ENCODE measurements at places on chromosomes 7 and 10.

DNA sequence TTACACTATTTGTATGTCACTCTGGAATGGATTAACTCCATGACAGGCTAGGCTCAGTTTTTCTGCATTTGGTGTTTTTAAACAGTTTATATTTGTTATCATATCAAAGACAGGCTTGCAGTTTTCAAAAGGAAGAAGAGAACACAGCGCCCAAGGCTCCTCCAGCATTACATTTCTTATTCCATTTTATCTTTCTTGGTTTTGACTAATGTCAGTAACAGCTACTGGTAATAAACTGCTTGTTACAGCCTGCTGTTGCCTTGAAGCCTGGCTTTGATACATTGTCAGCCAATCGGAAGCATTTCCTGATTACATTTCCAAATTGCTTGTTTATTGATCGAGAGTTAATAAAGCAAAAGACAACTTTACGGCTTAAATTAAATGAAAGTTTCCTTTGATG, 166.0 kb upstream of the MDFIC start:
- no peaks in the 10 kb centered on the region for H3K4me1 ChIP-seq
- H3K36me3 ChIP-seq, result no peaks in the 10 kb centered on the region
- DNase-seq, result no peak

DNA sequence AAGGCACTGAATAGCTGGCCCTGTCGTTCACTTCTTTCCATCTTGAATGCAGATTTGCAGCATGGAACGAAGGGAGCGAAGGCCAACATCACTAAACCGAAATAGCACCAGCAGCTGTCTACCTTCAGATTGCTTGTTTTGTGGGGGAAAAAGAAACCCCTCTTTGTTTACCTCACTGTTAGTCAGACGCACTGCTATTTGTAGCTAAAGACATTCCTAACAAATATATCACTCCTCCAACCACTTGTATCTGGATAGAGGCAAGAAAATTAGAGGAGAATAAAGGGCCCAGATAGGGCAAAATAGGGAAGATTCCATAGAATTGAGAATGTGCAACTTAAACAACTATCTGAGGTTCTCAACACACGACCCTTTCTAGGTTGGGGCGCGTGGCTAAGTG, 26.5 kb downstream of the ANK3 start:
- H3K4me3 ChIP-seq, result no peak overlapping the region
- H3K36me3 ChIP-seq, result no peaks in the 10 kb centered on the region
- peaks cover 2% of the 10 kb centered on the region for H3K4me1 ChIP-seq
- no peaks in the 10 kb centered on the region for H3K27me3 ChIP-seq

DNA sequence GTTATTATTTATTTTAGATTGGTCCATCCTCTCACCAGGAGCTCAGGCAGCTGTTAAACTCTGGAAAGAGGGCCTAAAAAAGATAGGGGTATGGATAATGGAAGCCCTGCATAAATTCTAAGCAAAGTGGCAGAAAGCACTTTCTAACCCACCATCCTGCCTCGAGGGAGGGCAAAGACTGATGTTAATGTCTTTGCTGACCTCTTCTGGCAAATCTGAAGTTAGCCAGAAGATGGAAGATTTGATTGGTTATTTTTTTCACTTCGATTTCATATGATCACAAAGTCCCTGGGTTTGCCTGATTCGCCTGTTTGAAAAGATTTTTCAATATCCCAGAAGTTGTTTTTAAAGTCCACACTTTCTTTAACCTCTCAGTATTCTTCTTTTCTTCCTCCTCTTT, 24.8 kb downstream of the OR9A2 start:
- H3K27me3 ChIP-seq, result no peaks in the 10 kb centered on the region
- no peaks in the 10 kb centered on the region for H3K36me3 ChIP-seq
- H3K4me1 ChIP-seq, result peaks cover 12% of the 10 kb centered on the region
- H3K27ac ChIP-seq, result no peak overlapping the region
- DNase-seq, result no peak
- no peak overlapping the region for H3K4me3 ChIP-seq

GRCh38 chr10:17212802-17213221, 11.3 kb upstream of the TRDMT1 start:
- peaks cover 15% of the 10 kb centered on the region for H3K4me1 ChIP-seq
- no peaks in the 10 kb centered on the region for H3K27me3 ChIP-seq
- H3K4me3 ChIP-seq, result no peak overlapping the region
- no peaks in the 10 kb centered on the region for H3K36me3 ChIP-seq

DNA sequence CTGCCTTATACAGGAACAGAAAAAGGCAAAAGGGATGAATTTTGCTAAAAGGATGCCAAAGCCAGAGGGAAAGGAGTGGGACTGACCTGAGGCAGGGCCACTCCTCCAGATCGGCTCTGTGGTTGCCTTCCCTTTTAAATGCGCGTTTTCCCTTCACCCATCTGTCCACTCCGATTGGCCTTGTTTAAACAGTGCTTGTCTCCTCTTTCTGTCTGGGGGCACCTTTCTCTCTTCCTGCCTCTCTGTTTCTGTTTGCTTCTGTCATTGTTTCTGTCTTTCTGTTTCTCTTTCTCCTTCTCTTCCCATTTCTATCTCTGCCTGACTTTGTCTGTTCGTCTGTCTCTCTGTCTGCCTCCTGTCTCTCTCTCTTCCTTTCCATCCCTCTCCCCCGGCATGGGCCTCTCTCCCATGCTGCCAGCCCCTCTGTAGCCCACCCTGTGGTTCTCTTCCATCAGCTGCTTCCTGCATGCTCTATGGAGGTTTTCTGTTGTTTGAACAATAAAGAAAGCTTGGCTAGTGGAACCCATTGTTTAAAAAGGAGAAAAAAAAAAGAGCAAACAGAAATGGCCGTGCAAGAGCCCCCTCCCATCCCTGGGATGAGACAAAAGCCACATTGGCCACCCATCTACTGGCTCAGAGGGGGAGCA, 29.5 kb upstream of the HSPB1 start:
- no peaks in the 10 kb centered on the region for H3K36me3 ChIP-seq
- peaks cover 24% of the 10 kb centered on the region for H3K27me3 ChIP-seq
- H3K4me3 ChIP-seq, result no peak overlapping the region
- peak overlapping the region; percentile 48 for H3K27ac ChIP-seq
- H3K4me1 ChIP-seq, result peaks cover 9% of the 10 kb centered on the region

DNA sequence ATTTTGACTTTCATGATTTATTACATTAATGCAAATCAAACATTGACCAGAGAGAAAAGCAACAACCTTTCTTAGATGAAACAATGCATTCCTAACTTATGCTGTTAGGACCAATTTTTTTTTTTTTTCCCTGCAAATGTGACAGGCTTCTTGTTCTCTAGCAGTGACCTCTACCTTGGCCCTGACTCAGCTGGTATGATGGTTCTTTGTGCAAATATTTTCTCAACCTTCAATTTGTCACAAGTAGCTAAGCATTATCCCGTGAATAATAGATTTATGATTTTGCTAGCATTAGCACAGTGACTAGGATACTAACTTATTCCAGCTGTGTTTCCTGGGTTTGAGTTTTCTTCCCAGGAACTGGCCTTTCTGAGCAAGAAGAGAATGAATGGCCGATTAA, 64.9 kb downstream of the PPP1R9A start:
- no peak for DNase-seq
- H3K27ac ChIP-seq, result no peak overlapping the region
- peaks cover 8% of the 10 kb centered on the region for H3K4me1 ChIP-seq
- H3K36me3 ChIP-seq, result peaks cover 6% of the 10 kb centered on the region
- H3K27me3 ChIP-seq, result no peaks in the 10 kb centered on the region

DNA sequence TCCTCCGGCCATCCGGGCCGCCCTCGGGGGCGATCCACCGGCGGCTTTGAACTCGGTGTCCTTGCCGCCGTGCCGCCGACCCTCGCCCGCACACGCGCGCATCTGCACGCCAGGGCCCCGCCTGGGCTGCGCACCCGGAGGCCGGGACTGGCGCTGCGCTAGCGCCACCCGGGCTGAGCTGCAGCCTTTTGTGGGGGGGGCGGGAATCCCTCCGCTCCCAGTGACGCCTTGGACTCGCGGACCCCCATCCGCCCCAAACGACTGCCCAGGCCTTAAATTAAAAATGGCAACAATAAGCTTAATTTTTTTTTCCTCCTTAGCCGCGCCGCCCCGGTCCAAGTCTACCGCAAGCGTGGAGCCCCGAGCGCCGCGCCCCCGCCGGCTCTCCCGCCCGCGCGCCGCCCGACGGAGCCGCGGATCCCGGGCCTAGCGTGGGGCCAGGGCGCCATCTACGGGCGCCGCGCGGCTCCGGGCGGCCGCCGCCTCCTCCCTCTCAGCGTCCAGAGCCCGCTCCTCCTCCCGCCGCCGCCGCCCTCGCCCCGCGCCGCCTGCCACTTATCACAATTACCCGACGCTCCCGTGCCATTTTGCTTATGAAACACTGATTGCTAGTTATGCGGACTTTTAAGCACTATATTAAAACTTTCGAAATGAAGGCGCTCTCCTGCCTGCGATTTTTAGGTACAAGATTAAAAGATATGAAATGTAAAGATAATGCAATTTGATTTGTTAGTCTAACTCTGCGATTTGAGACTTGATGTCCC, 7.5 kb upstream of the EBF3 start:
- H3K4me1 ChIP-seq, result peaks cover 4% of the 10 kb centered on the region
- peak overlapping the region; percentile 74 for H3K27ac ChIP-seq
- peaks cover 77% of the 10 kb centered on the region for H3K27me3 ChIP-seq
- no peak for DNase-seq
- peak overlapping the region; percentile 54 for H3K4me3 ChIP-seq
- H3K36me3 ChIP-seq, result no peaks in the 10 kb centered on the region

- no peak overlapping the region for H3K4me3 ChIP-seq
- H3K27me3 ChIP-seq, result no peaks in the 10 kb centered on the region
- H3K4me1 ChIP-seq, result peaks cover 6% of the 10 kb centered on the region
- peaks cover 63% of the 10 kb centered on the region for H3K36me3 ChIP-seq
These were observed 47.5 kb downstream of the ZNF680 start for GRCh38 chr7:64515330-64515729.

DNA sequence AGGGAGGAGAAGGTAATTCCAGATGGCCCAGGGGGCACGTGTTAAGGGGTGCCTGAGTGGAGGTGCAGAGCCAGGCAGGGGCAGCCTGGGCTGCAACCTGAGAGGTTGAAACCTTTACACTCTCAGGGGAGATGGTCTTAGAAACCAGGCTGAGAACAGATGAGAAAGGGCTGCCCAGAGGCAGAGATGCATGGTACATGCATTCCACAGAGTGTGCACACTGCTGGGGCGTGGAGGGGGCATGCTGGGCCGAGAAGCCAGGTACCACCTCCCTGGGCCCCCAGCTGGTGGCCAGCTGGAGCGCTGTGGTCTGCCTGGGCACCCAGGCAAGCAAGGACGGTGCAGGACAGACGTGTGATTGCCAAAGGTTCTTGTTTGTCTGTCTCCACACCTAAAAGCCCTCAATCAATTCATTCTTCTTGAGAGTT, 14.1 kb upstream of the CSGALNACT2 start:
- no peak overlapping the region for H3K27ac ChIP-seq
- H3K4me1 ChIP-seq, result peaks cover 44% of the 10 kb centered on the region
- H3K27me3 ChIP-seq, result no peaks in the 10 kb centered on the region
- H3K36me3 ChIP-seq, result no peaks in the 10 kb centered on the region
- DNase-seq, result no peak
- no peak overlapping the region for H3K4me3 ChIP-seq

GRCh38 chr10:107803546-107803945, 639.0 kb upstream of the SORCS1 start:
- DNase-seq, result no peak
- H3K27me3 ChIP-seq, result no peaks in the 10 kb centered on the region
- no peaks in the 10 kb centered on the region for H3K4me1 ChIP-seq

- H3K4me1 ChIP-seq, result peaks cover 6% of the 10 kb centered on the region
- no peak overlapping the region for H3K27ac ChIP-seq
- no peak for DNase-seq
These were observed 633.2 kb downstream of the TNS3 start for GRCh38 chr7:46948716-46949115.

DNA sequence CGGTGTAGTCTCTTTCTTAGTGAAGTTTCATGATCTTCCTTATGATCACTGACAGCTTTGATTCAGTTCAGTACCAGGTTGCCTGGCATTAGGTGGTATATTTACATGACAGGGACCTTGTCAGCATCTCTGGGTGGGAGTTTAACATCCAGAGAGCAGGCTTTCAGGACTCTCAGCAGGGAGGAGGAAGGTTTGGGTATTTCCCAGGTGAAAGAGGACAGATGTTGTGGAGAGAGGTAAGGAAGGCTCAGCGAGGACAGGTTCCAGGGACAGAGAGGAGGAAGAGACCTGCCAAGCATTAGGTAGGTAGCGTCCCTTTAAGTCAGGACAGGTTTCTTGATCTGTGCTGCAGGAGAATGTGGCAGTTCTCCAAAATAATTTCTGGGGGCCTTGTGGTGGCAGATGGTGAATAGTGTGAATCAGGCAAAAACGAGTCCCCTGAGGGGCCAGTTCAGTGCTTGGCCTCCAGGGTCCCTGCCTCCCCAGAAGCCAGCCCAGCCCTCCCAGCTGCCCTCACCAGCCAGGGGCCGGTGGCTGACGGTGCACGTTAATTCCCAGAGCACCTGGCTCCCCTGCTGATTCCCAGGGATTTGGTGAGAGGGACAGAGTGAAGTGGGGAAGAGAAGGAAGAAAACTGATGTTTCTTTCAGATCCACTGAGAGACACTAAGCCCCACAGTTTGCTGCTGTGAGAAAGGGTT, 82.0 kb downstream of the VWC2 start:
- no peak overlapping the region for H3K4me3 ChIP-seq
- no peaks in the 10 kb centered on the region for H3K27me3 ChIP-seq
- H3K36me3 ChIP-seq, result no peaks in the 10 kb centered on the region

GRCh38 chr10:76779796-76780301, 857.8 kb downstream of the KCNMA1 start:
- DNase-seq, result no peak
- H3K4me3 ChIP-seq, result no peak overlapping the region
- H3K4me1 ChIP-seq, result no peaks in the 10 kb centered on the region
- no peak overlapping the region for H3K27ac ChIP-seq

- peak; percentile 4 for DNase-seq
These were observed 94.5 kb downstream of the SEC61G start for GRCh38 chr7:54664235-54665228.

- H3K4me3 ChIP-seq, result no peak overlapping the region
- no peak overlapping the region for H3K27ac ChIP-seq
- H3K36me3 ChIP-seq, result no peaks in the 10 kb centered on the region
- H3K27me3 ChIP-seq, result no peaks in the 10 kb centered on the region
- DNase-seq, result no peak
- peaks cover 4% of the 10 kb centered on the region for H3K4me1 ChIP-seq
These were observed 9.7 kb upstream of the PURB start for GRCh38 chr7:44894888-44895580.

Data from stimulated activated naive B cell treated with anti-CD40 and anti-IgM and Interleukin-4, amounts not matched to agents 10 μg/mL and 1 μg/mL and 100 μg/mL, for 72 hours (primary cell).